Renal cortex interstitium (tissue), 15 donors: ENCODE measurements at places on chromosomes 12 and 14. TPM values are rescaled to one million over a fixed set of nuclear protein-coding genes. Genes with fewer than 3 reads are reported as not detected.

- no peak for DNase-seq
Measured at GRCh38 chr14:54338696-54339317, 58.0 kb upstream of the CDKN3 start.

- DNase-seq: no peak
Measured at GRCh38 chr12:53255996-53256395, 12.1 kb upstream of the ESPL1 start.

PDE3A gene
- polyA plus RNA-seq: 28.8 TPM

GRCh38 chr14:21414137-21414631 lies 30.4 kb upstream of the SUPT16H start:
- DNase-seq: no peak

DNA sequence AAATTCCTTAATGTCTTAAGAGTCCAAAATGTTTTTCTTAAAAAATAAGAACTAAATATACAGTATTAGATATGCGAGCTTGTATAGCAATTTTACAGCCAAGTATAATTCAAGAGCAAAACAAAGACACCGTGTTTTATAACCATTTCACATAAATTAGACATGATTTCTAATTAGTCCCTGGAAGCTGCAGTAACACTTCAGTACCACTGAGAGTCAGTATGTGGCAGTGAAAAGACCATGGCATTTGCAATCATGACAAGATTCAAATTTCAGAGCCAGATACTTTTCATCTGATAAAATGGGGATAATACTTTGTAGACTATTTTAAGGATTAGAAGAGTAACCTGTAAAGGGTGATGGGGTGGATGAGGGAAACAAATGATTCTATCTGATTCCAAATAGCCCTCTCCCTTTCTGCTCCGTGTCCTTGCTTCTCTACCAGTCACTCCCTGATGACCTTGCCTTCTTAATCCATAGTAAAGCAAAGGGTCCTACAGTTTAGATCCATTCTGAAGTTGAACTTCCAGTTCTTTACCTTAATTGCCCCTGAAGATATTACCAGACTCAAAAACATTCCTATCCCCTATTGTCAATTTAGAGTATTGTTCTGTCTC lies 145.4 kb upstream of the ABCD2 start:
- DNase-seq: peak; percentile 37

GRCh38 chr14:45252366-45253069 lies 484 bp downstream of the MIS18BP1 start:
- DNase-seq: no peak

DNA sequence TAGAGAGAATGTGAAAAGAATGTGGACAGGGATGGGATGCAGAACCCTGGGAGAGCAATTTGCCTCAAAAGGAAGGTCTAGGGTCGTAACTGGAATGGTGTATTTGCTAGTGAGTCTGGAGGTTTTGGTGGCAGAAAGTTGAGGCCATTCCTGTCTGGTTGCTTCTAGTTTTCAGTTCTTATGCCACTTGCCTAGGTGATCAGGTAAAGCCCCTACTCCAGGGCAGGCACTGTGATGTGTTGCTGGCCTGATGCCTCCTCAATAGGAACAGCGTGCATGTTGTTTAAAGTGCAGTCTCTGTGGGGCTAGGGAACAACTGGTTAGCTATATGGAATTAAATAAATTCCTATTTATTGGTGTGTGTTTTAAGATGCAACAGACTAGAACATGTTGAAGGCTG lies 6.4 kb downstream of the OS9 start:
- no peak for DNase-seq

- no peak for DNase-seq
Measured at GRCh38 chr12:102433304-102433703, 47.1 kb downstream of the IGF1 start.

DNA sequence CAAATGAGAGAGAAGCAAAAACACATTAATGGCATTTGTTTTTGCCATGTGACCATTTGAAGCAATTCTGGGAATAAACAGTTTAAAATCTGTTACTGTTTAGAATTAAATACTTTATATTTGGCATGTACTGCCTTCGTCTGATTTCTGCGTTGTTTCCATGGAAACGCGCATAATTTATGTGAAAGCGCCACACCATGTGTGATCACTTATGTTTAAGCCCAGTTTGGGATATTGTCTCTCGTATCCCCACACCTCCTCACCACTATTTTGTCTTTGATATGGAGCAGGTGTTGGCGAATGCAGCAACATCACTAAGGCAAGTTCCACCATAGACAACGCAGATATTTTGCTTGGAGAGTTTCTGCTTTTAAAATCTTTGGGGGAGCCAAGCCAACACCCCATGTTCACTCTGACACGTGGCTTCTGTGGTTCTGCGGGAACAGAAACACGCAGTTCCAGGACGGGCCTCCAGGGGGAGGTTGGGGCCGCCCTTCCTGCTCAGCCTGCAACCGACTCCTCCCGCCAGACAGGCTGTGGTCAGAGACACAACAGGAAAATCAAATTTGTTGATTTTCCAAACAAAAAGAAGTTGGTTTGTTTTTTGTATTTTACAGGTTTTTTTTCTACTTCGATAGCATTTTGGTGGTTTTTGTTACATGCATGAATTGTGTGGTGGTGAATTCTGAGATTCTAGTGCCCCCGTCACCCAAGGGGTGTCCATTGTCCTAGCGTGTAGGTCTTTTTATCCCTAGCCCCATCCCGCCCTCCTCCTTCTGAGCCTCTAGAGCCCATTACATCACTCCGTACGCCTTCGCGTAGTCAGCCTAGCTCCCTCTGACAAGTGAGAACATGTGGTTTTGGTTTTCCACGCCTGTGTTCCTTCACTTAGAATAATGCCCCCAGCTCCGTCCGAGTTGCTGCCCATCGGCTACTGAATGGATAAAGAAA lies 101.9 kb upstream of the SFSWAP start:
- DNase-seq: peak; percentile 34

- DNase-seq: no peak
Measured at GRCh38 chr12:19128485-19128884, 1.0 kb upstream of the PLEKHA5 start.

- DNase-seq: no peak
Measured at GRCh38 chr12:21962236-21962635, 21.0 kb upstream of the ABCC9 start.

DNA sequence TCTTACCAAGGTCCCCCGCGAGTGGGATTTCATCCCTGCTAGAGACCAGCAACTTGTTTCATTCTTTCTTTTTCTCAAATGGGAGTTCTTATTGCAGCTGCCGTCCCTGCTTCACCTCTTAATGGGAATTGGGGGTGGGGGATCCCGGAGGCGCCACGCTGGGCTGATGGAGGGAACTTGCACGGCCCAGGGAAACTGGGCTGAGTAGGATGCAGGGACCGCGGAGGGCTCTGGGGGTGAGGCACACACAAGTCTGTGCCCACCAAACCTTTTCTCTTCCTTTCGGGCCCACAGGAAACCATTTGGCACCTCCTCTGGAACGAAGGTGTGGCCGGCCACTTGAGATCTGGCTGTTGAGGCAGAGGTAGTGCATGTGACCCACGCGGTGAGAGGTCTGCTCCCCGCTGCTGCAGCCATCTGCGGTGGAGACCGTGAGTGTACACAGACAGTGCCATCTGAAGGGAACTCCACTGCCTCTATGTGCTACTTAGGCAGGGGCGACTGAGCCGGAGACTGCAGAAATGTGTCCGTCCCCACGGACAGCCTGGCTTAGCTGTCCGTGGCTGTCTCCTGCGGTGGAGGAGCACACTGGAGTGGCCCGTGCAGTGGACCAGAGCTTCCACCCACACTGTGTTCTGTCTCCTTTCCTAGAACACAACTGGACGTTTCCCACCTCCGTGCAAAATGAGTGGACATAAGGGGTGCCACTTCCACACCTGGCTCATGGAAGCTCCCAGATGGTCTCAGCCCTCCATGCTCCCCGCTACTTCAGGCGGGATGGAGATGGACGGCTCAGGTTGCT lies 42.1 kb upstream of the TESC start:
- DNase-seq: no peak

- DNase-seq: no peak
Measured at GRCh38 chr12:79665212-79665887, 25.4 kb downstream of the PAWR start.
